ENCODE measurements at places on chromosomes 5 and 9.

- H3K27me3 ChIP-seq = no peaks in the 10 kb centered on the region
- H3K27ac ChIP-seq = no peak overlapping the region
- H3K4me1 ChIP-seq = no peaks in the 10 kb centered on the region
- no peak for DNase-seq
- no peaks in the 10 kb centered on the region for H3K36me3 ChIP-seq
- no peak overlapping the region for H3K4me3 ChIP-seq
Observed at GRCh38 chr9:83379045-83379444, 159.2 kb downstream of the FRMD3 start.

- no peak for DNase-seq
- no peaks in the 10 kb centered on the region for H3K4me1 ChIP-seq
- H3K4me3 ChIP-seq = no peak overlapping the region
- no peaks in the 10 kb centered on the region for H3K27me3 ChIP-seq
- no peaks in the 10 kb centered on the region for H3K36me3 ChIP-seq
Observed at GRCh38 chr9:125694478-125694877, 12.5 kb downstream of the MAPKAP1 start.

- H3K27me3 ChIP-seq = no peaks in the 10 kb centered on the region
- H3K27ac ChIP-seq = no peak overlapping the region
- H3K36me3 ChIP-seq = peaks cover 29% of the 10 kb centered on the region
- H3K4me3 ChIP-seq = no peak overlapping the region
- DNase-seq = no peak
Observed at GRCh38 chr5:146254223-146254622, 50.8 kb downstream of the RBM27 start.

DNA sequence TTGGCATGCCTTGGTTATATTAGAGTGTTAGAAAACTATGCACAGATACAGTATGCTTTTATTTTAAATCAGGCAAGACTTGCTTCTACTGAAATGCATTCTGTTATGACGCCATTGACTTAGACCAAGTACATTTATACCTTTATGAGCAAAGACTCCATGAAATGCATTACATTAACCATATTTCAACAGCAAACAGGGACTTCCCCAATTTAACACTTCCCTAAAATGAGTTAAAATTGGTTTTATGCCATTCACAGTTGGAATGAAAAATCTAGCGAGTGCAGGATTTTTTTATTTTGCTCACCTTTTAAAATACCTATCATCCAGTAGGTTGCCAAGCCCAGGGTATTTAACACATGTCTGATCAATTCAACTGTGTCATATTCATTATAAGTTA, 272.1 kb upstream of the IZUMO3 start:
- no peak overlapping the region for H3K27ac ChIP-seq
- no peak for DNase-seq
- H3K36me3 ChIP-seq = no peaks in the 10 kb centered on the region
- no peaks in the 10 kb centered on the region for H3K4me1 ChIP-seq
- no peak overlapping the region for H3K4me3 ChIP-seq
- H3K27me3 ChIP-seq = no peaks in the 10 kb centered on the region

DNA sequence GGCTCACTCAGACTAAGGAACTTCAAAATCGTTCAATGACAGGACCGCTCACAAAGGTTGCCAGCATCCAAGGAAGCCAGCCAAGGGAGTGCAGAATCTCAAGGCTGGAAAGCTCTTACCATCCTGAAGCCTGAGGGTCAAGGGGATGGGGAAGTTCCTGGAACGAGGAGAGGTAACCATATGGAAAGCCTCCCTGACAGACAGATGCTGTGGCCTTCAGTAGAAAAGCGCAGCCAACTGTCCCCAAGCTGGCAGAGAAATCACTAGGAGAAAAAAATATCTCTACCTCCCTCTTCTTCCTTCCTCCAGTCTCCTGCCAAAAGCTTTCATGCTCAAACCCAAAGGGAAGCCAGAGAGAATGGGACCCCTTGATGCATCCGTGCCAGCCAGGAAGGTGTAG, 90.5 kb upstream of the RANBP3L start:
- no peaks in the 10 kb centered on the region for H3K36me3 ChIP-seq
- no peak for DNase-seq
- no peak overlapping the region for H3K27ac ChIP-seq
- H3K4me1 ChIP-seq = no peaks in the 10 kb centered on the region

Measured in effector memory CD4-positive, alpha-beta T cell (primary cell).